ENCODE measurements at places on chromosomes 1 and 21.

DNA sequence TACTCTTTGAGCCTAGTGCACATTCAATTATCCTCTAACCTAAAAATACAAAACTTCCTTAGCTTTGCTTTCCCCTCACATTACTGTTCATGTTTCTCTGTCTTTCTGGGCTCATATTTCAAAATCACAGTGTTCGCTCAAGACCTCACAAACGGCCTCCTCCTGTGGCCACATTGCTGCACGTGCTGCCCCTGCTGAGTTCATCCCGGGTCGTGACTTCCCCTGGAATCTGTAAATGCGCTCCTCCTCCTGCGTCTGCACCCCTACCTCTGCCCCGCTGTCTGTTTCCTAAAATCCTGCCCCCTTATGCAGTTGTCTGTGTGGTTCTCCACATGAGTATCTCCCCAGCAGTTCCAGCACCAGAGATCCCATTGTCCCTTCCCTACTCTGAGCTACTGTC lies 45.5 kb upstream of the RAVER2 start:
- no peak for DNase-seq

GRCh38 chr1:85048296-85049064 lies at the start of gene MCOLN3:
Gene MCOLN3, minus strand, starts transcription at chr1:85048500. Its CDS starts 3,140 bp downstream, at chr1:85045360.
- peak; percentile 23 for DNase-seq

DNA sequence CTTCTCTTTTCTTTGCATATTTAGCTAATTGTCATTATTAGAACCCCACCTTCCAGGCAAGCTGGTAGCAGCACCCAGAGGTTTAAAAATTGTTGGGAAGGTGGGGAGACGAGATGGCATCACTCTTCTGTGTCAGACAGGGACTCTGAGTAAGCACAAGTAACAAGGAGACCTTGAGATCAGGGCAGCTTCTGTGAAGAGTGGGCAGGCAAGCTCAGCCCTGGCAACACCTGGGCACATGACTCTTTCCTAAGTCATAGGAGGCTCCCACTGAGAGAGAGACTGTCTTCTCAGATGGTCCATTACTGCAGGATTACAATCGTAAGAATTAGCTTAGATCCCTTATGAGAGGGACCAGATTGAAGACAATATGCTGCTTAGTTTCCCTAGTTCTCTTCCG lies 183.5 kb downstream of the BRINP2 start:
- DNase-seq: no peak

- DNase-seq: no peak
These were observed 21.3 kb upstream of the BACH1 start for GRCh38 chr21:29277442-29277841.

DNA sequence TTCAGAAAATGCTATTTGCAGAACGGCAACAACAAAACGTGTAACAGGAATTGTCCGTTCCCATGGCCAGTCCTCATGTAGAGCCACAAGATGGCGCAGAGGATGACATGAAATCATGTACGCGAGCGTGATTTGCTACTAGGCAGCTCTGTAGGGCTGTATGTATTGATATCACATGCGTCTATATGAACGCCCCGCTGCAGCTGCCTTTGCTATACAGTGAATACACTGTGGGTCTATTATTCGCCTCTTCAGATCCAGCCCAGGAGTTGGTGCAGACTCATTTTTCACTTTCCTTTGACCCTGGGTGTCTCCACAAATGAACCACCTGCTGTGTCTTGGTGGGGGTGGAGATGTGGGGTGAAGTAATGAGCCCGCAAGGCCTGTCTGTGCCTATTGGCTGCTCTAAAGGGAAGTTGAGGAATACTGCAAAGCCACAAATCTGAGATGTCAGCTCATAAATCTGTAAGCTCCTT lies 361.5 kb downstream of the KIF26B start:
- DNase-seq: no peak

GRCh38 chr21:31895077-31895835 lies 22.4 kb downstream of the HUNK start:
- DNase-seq: peak; percentile 71

DNA sequence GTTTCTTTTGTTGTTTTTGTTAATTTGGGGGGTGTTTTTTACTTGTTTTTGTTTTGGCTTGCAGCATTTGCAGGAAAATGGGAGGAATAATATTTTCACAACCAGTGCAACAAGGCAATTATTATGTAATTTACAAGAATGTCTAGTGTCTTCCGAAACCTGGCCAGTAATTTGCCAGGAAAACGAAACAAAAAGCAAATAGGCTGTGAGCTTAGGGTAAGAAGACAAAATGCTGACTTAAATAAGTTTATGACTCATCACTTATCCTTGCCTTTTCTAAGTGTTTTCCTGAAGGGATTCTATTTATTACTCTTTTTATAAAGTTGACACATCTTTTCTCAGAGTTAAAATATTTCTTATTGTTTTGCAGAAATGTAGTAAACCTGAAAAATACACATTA lies 49.8 kb downstream of the KCNT2 start:
- peak; percentile 31 for DNase-seq

GRCh38 chr1:24850328-24850920 lies 79.7 kb downstream of the RUNX3 start:
- no peak for DNase-seq

- DNase-seq: no peak
These were observed 6.0 kb downstream of the TRNP1 start for GRCh38 chr1:26999440-26999987.

GRCh38 chr1:230249695-230250480 lies 176.2 kb downstream of the PGBD5 start:
- no peak for DNase-seq

GRCh38 chr1:66226985-66227384 lies 307.0 kb upstream of the SGIP1 start:
- DNase-seq: no peak

GRCh38 chr1:193514397-193514796 lies 328.0 kb upstream of the B3GALT2 start:
- no peak for DNase-seq

- DNase-seq: no peak
These were observed at the start of gene CHRM3 for GRCh38 chr1:239386453-239387303. Gene CHRM3, plus strand, starts transcription at chr1:239386568. Its CDS starts 520,884 bp downstream, at chr1:239907452.

DNA sequence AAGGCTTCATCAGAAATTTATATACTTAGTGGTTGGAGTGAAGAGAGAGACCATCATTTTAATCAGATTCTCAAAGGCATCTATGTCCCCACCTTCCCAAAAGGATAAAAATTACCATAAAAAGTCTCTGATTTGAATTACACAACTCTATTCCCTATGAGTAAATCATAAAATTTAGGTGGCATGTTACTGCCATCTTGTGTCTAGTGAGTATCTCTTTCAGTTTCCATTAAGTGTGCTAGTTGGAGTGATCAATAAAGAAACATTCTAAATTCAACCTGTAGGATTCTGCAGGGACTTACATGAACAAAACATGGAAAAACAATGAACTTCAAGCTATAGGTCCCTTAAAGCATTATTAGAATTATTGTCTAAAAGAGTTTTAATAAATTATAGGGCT lies 655.4 kb downstream of the LTN1 start:
- no peak for DNase-seq

GRCh38 chr1:246748867-246749266 lies 24.7 kb downstream of the SCCPDH start:
- no peak for DNase-seq

Data from lower leg skin (tissue), 4 donors.